ENCODE measurements at places on chromosomes 5 and 9.

DNA sequence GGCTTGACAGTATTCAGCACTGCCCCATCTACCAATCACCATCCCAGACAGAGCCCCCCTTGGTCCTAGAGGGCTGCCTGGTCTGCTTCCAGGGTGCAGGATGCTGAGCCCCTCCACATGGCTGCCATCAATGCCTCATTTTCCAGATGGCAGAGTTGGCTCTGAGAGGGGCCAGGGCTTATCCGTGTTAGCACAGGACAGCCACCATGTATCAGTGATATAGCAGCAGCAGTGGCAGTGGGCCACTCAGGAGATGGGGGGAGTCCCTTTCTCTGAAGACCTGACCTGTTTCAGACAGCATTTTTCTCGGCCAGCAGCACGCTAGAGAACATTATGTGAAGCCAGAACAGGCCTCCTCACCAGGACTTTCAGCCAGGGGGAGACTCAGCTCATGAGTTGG lies 1.6 kb upstream of the SMIM32 start:
- no peak for DNase-seq

GRCh38 chr5:179963375-179963774 lies 55.7 kb upstream of the TBC1D9B start:
- DNase-seq: no peak

DNA sequence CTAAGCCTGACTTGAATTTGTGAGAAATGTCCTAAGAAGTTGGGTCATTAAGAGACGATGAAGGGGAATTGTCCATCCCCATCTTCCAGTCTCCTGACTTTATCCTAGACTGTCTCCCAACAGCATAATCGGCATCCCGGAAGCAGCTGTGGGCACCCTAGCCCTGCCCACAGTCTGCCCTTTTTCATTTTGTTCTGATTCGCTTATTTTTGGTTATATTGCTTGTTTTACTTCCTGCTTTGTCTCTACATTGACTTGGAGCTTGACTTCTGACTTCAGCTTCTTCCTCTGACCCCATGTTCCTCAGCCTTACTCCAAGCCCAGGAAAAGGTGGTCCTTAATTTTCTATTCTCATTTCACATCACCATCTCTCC lies 41.8 kb downstream of the UGCG start:
- no peak for DNase-seq

DNA sequence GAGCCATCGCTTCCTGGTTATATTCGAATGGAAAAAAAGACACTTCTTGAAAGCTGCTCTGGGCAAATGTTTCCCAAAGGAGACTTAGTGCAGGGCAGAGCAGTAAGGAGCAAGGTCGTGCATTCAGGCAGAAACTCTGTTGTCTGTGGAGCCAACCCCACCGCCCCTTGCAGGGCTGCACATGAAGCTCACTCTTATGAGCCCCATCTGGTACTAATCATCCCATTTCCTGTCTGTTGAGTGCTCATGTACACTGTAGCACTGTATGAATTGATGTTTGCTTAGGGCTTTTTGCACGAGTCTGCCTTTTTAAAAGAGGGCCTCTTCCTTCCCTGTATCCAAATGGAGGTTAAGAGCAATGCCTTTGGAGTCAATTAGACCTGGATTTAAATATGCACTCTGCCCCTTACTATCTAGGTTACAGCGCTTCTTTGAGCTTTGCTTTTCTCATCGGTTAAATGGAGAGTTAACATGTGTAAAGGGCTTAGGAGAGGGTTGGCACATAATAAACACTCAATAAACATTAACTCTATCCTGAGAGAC lies 25.4 kb downstream of the HMHB1 start:
- DNase-seq: no peak

DNA sequence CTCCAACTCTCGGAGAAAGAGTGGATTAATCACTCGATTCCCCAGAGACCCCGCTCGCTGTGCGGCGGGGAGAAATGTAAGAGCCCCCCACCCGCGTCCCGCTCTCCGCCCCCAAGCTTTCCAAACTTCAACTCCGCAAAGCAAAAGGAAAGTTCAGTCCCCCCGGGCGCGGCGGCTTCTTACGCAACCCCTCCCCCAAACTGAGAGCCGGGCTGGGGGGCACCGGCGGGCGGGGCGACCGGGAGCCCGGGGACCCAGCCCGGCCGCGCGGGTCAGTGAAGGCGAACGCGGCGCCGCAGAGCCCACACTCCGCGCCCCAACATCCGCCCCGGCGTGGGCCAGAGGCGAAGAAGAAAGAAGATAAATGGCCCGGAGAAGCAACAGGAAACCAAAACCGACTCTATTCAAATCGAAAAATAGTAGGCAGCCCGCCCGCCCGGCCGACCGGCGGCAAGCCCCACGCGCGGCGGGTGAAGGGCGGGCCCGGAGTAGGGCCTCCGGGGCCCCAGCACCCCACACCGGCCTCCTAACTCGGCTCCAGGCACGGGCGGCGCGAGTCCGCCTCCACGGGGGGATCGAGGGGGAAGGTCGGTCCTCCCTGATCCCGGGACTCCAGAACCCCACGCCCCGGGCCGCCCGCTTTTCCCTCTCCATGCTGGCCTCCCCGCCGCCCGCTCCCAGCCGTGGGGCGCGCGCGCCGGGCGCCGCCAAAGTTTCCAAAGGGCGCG lies 720 bp downstream of the NOTCH1 start:
- no peak for DNase-seq

GRCh38 chr9:72356041-72356582 lies 8.9 kb downstream of the ZFAND5 start:
- DNase-seq: no peak

DNA sequence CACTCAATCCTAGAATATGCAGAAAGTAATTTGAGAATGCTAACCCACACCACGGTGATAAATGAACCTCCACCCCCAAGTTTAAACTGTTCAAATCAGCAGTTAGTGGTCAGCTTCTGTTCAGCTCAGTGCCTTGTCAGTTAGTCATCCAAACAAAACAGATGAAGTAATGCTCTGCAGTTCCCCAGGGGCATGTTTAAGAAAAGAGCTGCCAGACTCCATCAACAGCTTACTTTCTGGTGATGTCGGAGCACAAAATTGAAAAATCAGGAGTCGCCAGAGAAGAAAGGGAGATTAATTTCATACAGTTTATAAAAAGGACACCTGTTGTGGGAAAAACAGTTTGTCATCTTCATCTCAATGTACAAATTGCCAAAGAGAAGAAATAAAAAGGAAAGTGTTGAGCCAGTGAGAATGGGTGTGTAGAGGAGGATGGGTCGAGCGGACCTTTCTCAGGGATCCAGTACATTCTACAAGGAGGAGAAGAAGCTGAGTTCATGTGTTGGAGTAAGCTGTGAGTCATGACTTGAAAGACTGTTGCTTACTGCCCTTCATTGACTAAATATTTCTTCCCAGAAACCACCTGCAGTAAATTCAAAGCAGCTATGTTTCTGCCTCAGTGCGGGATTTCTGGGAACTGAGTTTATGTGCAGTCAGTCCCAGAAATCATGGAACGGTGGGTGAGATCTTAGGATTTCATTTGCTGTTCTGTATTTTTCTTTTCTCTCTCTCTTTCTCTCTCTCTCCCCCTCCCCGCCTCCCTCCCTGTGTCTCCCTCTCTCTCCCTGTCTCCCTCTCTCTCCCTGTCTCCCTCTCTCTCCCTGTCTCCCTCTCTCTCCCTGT lies 13.7 kb downstream of the TRIO start:
- DNase-seq: no peak

- no peak for DNase-seq
Measured at GRCh38 chr5:86625148-86625547, 7.4 kb downstream of the COX7C start.

DNA sequence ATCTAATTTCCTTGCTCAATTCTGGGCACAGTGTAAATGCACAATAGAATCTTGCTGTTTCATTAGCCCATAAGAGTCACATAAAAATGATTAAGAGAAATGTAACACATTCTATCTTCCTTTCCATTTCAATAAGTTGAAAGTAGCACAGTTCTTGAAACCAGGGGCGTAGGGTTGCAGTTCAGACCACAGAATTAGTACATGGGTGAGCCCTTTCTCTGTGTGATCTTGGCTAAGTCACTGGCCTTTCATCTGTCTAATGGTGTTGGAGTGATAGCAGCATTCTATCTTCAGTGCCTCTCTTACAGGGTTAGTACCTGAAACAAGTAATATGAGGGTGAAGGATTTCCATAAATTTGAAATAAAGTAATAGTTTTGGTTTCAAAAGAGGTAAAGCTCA lies 445.3 kb upstream of the ZNF462 start:
- DNase-seq: no peak

- DNase-seq: no peak
Measured at GRCh38 chr5:82473262-82473661, 195.1 kb upstream of the RPS23 start.

GRCh38 chr9:125747765-125748445 lies 732 bp downstream of the PBX3 start:
- no peak for DNase-seq

DNA sequence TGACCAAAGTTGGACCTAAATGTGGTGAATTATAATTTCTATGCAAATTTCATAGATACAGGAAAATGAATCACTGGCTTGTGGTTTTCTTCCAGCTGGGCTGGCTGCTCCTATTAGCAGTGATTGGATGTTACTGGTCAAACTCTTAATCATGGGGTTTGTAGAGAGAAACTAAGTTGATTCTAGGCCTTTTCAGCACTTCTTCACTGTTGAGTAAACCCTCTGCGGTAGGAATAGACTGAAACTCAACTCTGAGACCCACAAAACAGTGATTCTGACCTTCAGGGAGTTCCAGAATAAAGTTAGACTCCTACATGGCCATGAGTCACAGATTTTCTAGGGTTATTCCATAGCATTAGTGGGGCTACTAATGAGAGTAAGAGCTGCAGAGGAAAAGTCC lies 47.9 kb upstream of the FKTN start:
- no peak for DNase-seq

- DNase-seq: no peak
Measured at GRCh38 chr5:62496876-62497275, 81.7 kb upstream of the LRRC70 start.

DNA sequence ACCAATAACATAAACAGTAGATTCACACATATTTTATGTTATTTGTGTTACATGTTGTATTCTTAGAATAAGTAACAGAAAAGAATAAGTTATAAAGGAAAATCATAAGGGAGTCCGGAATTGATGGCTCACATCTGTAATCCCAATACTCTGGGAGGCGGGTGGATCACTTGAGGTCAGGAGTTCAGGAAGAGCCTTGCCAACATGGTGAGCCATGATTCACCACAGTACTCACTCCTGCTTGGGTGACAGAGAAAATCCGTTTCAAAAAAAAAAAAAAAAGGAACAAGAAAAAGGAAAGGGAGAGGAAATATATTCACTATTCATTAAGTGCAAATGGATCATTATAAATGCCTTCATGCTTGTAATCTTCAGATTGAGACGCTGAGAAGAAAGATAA lies 533.3 kb upstream of the CDH9 start:
- no peak for DNase-seq

- no peak for DNase-seq
Measured at GRCh38 chr5:8930021-8930420, 615.9 kb downstream of the SEMA5A start.

DNA sequence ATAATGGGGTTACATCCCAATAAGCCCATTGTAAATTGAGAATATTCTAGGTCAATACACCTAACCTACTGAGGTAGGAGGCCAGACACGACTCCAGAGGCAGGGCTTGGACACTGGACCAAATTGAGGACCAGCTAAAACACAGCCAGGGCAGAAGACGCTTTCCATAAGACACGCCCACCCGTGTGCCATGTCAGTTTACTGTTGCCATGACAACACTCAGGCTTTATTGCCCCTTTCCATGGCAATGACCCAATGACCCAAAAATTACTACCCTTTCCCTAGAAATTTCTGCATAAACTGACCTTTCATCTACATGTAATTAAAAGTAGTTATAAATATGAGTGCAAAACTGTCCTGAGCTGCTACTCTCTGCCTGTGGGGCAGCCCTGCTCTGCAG lies 31.5 kb downstream of the SLC22A4 start:
- no peak for DNase-seq

- DNase-seq: no peak
Measured at GRCh38 chr9:3177936-3178335, 334.0 kb upstream of the PUM3 start.

DNA sequence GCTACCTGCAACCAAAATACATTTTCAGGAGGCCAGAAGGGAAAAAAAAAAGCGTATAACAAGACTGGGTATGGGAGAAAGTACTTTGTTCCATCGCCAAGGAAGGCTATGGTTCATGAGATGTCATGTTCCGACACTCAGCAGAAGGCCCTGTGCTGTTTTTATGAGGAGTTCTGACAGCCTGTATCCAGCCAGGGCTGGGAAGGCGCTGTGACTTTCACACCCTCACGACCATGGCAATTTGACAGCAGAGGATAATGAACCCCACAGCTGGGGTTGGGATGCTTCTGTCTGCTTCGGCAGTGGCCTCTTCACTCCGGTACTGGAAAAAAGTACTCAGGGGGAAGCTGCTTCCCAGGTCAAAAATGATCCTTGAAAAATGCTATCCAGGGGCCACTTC lies 154.4 kb downstream of the PRELID2 start:
- no peak for DNase-seq

DNA sequence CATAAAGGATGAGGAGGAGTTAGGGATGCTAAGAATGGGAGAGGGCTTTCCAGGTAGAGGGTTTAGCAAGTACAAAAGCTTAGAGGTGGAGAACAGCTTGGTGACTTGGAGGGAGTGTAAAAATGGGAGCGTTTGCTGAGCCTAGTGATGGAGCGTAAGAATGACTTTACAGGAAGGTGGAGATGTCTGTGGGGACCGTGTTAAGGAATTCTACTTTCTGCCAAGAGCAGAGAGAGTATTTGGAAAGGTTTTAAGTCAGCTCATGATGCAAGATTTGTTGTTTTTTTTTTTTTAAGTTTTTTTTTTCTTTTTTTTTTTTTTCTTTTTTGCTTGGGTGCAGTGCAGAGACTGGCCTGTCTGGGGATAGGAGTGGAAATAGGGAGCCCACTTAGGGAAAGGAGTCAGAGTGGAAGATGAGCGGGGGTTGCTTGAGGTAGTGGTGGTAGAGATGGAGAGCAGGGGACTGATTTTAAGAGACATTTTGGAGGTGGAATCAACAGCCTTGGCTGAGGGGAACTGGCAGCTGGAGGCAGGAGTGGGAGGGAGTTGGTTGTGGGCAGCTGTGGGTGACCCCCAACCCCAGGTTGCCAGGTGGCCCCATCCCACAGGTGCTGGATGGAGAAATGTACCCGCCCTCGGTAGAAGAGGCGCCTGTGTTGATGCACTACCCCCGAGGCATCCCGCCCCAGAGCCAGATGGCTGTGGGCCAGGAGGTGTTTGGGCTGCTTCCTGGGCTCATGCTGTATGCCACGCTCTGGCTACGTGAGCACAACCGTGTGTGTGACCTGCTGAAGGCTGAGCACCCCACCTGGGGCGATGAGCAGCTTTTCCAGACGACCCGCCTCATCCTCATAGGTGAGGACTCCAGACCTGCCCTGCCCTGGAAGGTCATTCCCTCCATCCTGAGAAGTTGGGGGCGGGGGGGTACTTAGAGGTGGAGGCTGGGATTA lies 12.4 kb downstream of the PTGS1 start:
- DNase-seq: no peak

DNA sequence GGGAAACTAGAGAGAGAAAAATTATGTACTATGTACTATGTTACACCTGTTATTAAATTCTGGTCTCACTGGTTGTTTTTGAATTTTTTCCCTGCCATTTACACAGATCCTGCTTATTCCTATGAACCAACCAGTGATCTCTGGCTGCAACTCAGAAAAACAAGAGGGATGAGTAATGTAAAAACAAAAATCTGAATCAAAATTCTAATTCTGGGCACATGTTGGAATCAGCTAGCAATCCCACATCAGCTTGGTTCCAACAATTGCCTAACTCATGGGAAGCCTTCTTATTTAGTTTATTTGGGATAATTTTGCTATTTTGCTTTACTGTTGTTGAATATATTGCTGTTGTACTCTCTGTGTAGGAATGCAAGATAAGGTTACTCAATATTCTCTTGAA lies 78.3 kb downstream of the PLK2 start:
- no peak for DNase-seq

GRCh38 chr5:81019748-81020147 lies 59.6 kb downstream of the RASGRF2 start:
- no peak for DNase-seq
